ENCODE measurements at places on chromosomes 12 and 14.

- no peak for DNase-seq
These were observed 65.9 kb downstream of the DDX51 start for GRCh38 chr12:132078190-132078589.

- DNase-seq, result no peak
These were observed 19.6 kb downstream of the OTUB2 start for GRCh38 chr14:94045563-94046345.

DNA sequence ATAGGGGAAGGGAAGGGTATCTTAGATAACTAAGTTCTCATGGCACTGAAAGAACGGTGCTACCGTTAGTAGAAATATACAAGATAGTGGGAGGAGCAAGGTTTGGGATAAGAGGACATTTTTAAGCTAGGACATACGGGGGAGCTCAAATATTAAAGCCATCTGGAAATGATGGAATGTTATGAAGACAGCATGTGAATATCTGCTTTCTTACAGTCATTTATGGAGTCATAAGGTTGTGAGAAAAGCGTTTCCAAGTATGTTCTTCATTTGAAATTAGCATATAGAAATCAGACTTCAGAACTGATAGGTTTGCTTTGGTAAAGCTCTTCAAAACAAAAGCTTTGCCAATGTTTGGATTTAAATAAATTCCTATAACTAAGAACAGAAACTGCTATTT, 62.3 kb downstream of the OTOGL start:
- DNase-seq, result no peak

GRCh38 chr12:124464062-124464461, 103.3 kb downstream of the NCOR2 start:
- no peak for DNase-seq

DNA sequence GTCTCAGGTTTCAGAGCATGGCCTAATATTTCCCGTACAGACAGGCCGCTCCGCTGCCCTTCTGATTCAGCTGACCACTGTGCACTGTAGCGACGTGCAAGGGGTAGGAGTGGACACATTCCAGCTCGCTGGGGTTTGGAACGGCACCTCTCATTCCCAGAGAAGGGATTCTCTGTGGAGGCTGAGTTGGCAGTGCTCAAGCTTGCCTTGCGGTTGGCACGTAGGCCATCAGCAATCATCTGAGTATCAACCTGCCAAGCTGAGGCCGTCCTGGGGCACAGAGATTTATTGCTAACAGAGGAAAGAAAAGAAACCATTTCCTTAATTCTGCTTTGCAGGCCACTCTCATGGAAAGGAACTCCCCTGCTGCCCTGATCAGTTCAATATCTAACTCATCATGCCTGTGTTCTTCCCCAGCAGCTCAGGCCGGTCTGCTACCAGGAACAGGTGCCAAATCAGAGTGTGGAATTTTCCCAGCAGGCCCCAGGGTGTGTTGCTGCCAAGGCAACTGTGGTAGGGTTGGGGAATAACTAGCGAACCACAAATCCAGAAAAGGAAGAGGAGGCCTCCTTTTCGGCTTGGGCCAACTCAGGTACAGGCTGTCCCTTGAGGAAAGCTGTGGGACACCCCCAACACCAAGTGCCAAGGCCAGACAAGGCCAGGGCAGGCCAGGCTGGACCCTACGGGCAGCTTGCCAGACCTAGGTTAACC, 92.5 kb downstream of the SSPN start:
- no peak for DNase-seq

DNA sequence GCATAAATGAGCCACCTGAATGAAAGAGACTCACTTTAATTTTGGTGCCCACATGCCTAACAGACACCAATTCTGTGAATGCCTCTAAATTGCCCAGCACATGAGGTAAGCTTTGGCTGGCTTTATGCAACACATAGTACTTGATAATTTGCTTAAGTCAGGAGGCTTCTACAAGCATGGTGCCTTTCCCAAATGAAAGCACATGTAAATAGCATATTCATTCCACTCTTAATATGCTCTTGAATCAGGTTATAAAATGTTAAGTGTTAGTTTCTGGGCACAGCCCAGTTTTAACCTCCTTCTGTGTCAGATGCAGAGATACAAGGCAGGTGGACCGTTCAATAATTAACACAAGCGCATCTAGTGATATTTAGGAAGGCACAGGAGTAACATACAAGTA, 15.6 kb downstream of the TMCC3 start:
- no peak for DNase-seq

- no peak for DNase-seq
These were observed 9.5 kb downstream of the RITA1 start for GRCh38 chr12:113194971-113195391.

GRCh38 chr12:3269594-3269993, 192.4 kb downstream of the TSPAN9 start:
- DNase-seq, result no peak

DNA sequence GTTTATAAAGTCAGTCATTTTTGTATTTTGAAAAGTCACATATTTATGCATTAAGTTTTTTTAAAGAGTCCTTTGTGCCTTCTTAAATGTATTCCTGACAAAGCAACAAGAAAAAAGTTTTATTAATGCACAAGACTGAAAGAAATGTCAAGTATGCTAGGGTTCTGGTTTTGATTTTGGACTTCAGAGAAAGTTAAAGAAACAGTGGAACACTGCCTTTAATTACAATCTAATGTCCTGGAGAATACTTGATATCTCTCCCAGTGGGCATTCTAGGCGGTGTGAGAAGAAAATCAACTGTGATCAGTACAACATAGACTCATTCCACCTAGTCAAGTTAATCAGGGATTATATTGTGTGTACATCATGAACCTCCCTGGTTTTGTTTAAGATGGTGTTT, 49.9 kb downstream of the PRICKLE1 start:
- no peak for DNase-seq

GRCh38 chr12:54033106-54033979, 493 bp downstream of the HOXC5 start:
- no peak for DNase-seq

DNA sequence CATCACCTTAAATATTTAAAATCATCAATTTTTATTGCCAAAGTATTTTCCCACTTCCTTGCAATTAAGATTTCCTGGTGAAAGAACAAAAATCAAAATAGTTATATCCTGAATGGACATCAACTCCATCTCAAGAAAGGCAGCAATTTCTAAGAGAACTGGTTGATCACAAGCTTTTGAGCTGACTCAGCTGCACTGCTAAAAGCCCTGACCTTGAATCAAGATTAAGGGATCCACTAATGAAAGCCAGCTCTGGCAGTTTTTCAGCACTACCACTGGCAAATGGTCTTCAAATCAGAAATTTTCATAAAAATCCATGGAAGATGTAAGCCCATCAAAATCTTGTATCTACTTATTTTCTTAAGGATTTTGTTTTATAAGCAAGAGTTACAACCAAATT, 123.4 kb downstream of the SLC6A15 start:
- no peak for DNase-seq

DNA sequence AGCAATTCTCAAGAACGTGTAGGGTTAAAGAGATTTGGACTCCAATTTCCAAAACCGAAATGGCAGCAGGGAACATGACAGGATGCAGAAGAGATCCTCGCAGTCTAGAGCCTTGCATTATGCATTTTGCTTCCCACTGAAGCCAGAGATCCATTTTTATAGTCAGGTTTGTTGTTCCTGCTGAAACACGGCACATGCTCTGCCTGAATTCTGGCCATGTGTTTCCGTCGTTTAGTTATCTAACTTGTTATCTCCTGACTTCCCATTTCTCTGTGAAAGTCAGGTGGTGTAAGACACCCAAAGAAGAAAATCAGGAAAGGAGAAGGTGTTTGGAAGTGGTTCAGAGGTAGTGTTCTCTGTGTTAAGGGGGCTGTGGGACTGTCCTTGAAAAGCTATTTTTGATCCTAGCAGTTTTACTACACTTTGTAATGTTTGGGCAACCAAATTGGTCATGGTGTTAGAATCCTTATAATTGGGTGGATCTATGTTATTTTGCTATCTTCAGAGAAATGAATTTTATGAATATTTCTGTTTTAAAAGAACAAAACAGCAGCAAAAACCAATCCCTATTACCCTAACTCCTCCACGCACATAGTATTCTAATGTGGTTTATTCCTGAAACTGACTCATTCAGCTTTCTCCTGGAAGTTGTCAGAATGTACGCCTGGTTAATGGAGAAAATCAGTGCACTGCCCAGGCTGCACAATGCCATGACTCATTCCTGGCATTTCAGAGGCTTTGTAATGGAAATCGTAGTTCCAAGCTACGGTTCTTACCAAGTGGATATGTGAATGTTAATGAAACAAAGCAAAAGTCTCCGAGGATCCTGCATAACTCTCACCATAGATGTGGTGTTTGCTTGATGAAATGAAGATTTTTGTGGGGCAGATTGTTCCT, 110.1 kb downstream of the SAMD4A start:
- no peak for DNase-seq

DNA sequence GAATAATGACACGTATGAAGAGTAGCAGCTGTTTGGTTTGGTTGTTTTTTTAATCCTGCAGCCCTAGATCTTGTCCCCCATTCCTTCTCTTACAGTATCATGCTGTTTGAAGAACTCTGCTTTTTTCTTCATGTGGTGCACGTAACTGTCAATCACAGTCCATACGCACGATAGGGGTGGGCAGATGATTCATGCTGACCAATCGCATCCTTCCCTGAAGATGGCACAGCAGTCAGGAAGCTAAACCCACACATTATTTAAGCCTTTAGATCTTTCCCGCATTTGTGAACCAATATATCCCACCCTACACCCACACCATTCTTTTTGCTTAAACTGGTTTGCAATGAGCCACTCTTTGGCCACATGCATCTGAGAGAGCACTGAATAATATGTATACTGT, 158.9 kb upstream of the PLEKHA5 start:
- no peak for DNase-seq

Measured in stimulated activated CD8-positive, alpha-beta memory T cell treated with anti-CD3 and anti-CD28 coated beads, Interleukin-7, amount 100 ng/mL, for 1 hour (primary cell).